Uterus (tissue), 4 donors: ENCODE measurements at places on chromosomes 12 and 14. TPM values are rescaled to one million over a fixed set of nuclear protein-coding genes. Genes with fewer than 3 reads are reported as not detected.
A peak's percentile ranks its signal among the peaks of the same experiment; 100 is the strongest.

- H3K27me3 ChIP-seq: no peaks in the 10 kb centered on the region
- H3K4me3 ChIP-seq: no peak overlapping the region
- peaks cover 21% of the 10 kb centered on the region for H3K4me1 ChIP-seq
- peak; percentile 29 for DNase-seq
Observed at GRCh38 chr12:91138337-91138920, 27.1 kb upstream of the LUM start.

Gene CLEC2A
- total RNA-seq: not detected

DNA sequence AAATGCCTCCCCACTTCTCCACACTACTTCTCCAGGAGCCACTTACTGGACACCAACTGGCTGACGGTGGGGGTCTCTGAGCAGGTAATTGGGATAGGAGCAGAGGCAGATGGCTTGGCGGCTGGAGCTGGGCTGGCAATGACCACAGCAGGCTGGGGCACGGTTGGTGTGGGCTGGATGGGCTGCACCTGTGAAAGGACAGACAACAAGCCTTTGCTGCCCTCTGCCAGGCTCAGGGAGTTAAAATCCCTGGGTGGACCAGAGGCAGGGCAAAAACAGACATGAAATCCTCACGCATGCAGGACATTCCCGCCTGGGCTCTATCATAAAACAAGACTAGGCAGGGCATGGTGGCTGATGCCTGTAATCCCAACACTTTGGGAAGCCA lies 19.3 kb upstream of the TFCP2 start:
- no peaks in the 10 kb centered on the region for H3K27me3 ChIP-seq
- no peaks in the 10 kb centered on the region for H3K4me1 ChIP-seq
- no peak overlapping the region for H3K27ac ChIP-seq

Gene GRIP1
- total RNA-seq: not detected

DNA sequence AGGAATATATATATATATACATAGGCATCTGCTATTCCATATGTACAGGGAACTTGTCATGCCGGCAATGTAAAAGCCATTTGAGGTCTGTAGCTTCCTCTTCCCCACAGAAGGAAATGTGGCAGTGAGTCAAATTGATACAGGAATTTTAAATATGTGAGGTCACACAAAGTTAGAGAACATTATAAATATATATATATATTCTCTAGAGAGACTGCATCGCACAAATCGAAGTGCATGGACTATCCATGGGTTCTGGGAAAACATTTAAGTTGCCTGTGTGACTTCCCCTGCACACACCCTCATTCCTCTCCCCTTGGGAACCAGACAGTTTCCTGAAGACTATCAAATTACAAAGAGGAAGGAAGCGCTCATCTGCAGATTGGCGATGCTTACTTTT lies 100.9 kb upstream of the CCDC91 start:
- DNase-seq: no peak
- no peak overlapping the region for H3K4me3 ChIP-seq
- H3K4me1 ChIP-seq: no peaks in the 10 kb centered on the region
- H3K27me3 ChIP-seq: no peaks in the 10 kb centered on the region
- H3K36me3 ChIP-seq: no peaks in the 10 kb centered on the region

Gene OASL
- not detected for total RNA-seq

DNA sequence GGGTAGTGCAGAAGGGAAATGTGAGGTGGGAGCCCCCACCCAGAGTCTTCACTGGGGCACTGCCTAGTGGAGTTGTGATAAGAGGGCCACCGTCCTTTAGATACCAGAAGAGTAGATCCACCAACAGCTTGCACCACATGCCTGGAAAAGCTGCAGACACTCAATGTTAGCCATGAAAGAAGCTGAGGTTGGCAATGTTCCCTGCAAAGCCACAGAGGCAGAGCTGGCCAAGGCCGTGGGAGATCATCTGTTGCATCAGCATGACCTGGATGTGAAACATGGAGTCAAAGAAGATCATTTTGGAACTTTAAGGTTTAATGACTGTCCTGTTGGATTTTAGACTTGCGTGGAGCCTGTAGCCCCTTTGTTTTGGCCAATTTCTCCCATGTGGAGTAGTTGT lies 468.4 kb upstream of the FOXG1 start:
- H3K27me3 ChIP-seq: no peaks in the 10 kb centered on the region
- H3K27ac ChIP-seq: no peak overlapping the region
- no peak overlapping the region for H3K4me3 ChIP-seq
- no peak for DNase-seq
- no peaks in the 10 kb centered on the region for H3K4me1 ChIP-seq

- no peaks in the 10 kb centered on the region for H3K27me3 ChIP-seq
- H3K36me3 ChIP-seq: no peaks in the 10 kb centered on the region
- DNase-seq: no peak
- no peaks in the 10 kb centered on the region for H3K4me1 ChIP-seq
Observed at GRCh38 chr12:116188581-116188980, 88.9 kb downstream of the MED13L start.

DNA sequence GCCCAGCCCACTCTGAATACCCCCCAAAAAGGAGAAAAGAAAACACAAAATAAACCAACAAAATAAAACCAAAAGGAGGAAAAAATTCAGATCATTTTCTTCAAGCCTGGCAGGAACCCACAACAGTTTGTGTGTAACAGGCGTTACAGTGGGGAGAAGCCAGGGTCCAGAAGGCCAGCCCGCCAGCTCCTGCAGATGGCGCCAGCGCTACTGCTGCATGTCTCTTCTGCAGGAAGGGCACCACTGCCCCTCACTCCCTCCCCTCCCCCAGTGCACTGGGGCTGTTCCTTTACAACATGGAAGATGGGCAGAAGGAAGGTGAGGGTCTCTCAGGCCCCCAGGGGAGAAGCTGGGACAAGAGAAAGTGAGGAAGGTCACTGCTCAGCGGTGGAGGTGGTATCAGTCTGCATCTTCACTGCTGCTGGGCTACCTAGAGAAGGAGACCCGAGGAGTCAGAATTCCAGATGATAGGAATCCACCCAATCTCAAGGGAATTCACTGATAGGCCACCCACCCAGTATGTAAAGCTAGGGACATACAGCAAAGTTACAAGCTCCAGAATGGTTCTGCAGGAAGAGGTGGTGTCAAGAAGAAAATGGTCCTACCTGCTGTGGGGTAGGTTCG lies 2.3 kb upstream of the NOP2 start:
- peak; percentile 34 for DNase-seq
- no peak overlapping the region for H3K27ac ChIP-seq
- H3K27me3 ChIP-seq: no peaks in the 10 kb centered on the region
- no peaks in the 10 kb centered on the region for H3K4me1 ChIP-seq
- no peaks in the 10 kb centered on the region for H3K36me3 ChIP-seq

DNA sequence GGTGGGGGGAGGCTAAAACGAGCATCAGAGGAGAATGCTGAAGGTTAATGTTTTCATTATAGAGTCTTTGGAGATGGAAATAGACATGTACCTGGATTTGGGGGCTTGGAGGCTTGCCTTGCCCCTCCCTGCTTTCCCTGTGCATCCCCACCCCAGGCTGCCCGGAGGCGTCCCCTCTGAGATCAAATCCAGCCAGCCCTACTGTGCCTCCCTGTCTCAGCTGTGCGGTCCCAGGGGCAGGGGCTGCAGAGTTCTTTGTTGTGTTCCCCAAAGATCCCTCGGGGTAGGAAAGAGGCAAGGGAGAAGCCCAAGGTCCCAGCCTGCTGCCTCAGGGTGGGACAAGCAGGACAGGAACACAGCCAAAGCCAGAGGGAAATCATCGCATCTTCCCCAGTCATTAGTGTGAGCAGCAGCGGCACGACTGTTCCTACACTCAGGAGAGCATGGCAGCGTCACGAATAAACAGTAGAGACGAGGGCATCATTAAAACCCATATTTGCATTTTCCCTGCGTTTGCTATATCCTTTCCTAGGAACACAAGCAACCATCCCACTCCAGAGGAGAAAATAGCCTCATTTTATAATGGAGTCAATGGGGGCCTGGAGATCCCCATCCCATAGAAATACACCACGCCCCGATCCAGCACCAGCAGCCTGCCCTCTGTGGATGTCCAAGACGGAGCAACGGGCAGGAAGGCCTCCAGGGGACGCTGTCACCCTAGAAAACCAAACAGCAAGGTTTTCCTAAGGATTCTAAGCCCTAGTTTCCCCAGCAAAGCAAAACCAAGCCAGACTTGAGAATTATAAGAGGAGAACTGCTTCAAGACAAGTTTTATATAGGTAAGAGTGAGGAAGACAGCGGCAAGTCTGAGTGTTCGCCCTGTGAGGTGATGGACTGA lies 32.4 kb downstream of the ANO2 start:
- no peak for DNase-seq
- no peak overlapping the region for H3K27ac ChIP-seq
- H3K4me3 ChIP-seq: no peak overlapping the region
- no peaks in the 10 kb centered on the region for H3K4me1 ChIP-seq

DNA sequence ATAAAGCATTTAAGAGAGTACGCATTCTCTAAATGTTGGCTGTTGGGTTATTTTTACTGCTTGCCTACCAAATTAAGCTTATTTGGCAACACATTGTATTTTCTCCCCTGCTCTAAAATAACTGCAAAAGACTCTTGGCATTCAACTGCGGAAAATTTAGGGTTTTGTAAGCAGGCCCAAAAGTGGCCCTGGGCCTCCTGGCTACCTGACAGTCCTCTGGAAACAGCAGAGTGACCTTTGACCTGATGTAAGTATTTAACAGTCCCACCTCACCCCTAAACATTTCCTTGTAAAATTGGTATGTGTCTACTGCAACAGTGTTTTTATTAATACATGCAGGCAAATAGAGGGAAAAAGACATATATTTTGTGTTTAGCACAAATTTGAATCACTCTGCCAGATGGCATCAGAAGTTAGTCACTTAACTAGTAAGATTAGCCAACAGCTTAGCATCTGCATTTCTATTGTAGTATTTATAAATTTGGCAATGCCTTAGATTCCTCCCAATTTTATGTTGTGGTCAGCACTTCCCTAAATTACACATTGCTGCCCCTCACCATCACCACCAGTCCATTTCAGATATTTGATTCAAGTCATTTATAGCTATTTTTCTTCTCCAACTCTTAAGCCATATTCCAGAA lies 11.2 kb downstream of the LLPH start:
- H3K27ac ChIP-seq: no peak overlapping the region
- H3K27me3 ChIP-seq: no peaks in the 10 kb centered on the region
- no peak for DNase-seq
- H3K4me3 ChIP-seq: no peak overlapping the region
- no peaks in the 10 kb centered on the region for H3K36me3 ChIP-seq

Gene HOXC4
- 28.6 TPM for total RNA-seq

GRCh38 chr12:58177366-58177765 lies 236.0 kb downstream of the ATP23 start:
- no peak overlapping the region for H3K27ac ChIP-seq
- H3K4me1 ChIP-seq: no peaks in the 10 kb centered on the region

Gene KRT6A
- total RNA-seq: not detected

GRCh38 chr12:602700-603068 lies 60.6 kb downstream of the NINJ2 start:
- no peaks in the 10 kb centered on the region for H3K4me1 ChIP-seq
- no peaks in the 10 kb centered on the region for H3K36me3 ChIP-seq
- H3K27ac ChIP-seq: no peak overlapping the region
- no peaks in the 10 kb centered on the region for H3K27me3 ChIP-seq
